ENCODE measurements at places on chromosomes 6 and 20.

DNA sequence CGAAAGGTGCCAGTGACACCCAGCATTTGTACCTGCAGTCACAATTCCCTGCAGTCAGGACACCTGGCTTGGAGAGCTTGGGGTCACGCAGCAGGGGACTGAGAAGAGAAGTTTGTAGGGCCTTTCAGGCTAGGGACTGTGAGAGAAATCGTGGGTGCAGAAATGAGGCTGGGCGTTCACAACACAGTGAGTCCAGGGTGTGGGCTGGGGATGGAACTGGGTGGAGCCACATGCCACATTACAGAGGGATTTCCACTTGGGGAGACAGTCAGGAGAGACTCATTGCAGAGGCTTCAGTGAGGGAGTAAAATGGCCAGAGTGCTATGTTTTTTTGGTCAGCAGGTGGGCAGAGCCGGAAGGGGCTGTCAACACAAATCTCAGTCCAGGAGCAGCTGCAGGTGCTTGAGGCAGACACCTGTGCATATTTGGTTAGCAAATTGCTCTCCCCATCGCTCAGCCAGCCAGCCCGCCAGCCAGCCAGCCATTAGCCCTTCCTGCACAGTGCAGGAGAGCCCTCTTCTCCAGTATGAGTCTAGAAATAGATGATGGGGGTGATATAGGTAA, 7.4 kb downstream of the ITPR3 start:
- no peak for DNase-seq

GRCh38 chr6:78947529-78947928, 80.2 kb downstream of the IRAK1BP1 start:
- no peak for DNase-seq

GRCh38 chr6:48747471-48747870, 636.5 kb upstream of the PTCHD4 start:
- no peak for DNase-seq

DNA sequence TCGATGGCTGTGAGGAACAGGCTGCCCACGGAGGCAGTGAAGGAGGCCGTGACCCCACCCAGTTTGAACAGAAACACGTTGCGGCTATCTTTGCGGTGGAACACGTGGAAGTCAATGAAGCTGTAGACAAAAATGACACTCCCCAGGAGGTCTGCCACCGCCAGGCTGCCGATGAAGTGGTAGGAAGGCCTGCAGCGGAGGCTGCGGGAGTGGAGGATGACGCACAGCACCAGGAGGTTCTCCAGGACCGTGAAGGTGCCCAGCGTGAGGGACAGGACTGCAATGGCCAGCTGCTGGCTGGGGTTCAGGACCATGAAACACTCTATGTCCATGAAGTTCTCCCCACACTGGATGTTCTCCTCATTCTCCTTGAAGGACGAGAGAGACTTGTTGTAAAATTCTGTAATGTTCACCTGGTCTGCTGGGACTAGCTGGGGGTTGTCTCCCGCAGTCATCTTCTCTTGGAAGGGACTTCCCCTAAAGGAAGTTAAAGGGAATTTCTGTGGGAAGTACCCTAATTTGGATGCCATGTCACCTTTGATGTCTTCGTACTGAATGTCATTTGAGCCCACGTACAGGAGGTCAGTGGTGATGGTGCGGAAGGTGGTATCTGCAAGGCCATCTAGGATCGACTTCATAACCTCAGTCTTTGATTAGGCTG, 21.4 kb downstream of the CNR1 start:
- no peak for DNase-seq

DNA sequence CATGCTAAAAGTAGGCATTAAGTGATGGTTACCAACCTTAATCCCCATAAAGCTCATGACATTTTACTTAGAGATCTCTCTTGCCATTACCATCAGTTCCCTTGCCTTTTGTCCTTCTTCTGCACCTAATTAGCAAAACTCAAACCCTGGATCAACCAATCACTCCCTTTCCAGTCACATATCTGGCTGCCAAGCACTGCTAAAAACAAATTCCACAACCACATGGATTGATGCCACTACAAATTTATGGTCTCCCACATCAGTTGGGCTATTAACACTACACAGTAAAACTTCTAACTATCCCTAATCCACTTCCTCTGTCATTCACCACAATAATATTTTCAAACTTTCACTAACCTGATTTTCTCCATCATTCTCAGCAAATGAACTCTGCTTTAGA, 54.3 kb upstream of the RNF146 start:
- no peak for DNase-seq

GRCh38 chr6:32847795-32848194, 3.9 kb upstream of the PSMB8 start:
- no peak for DNase-seq

DNA sequence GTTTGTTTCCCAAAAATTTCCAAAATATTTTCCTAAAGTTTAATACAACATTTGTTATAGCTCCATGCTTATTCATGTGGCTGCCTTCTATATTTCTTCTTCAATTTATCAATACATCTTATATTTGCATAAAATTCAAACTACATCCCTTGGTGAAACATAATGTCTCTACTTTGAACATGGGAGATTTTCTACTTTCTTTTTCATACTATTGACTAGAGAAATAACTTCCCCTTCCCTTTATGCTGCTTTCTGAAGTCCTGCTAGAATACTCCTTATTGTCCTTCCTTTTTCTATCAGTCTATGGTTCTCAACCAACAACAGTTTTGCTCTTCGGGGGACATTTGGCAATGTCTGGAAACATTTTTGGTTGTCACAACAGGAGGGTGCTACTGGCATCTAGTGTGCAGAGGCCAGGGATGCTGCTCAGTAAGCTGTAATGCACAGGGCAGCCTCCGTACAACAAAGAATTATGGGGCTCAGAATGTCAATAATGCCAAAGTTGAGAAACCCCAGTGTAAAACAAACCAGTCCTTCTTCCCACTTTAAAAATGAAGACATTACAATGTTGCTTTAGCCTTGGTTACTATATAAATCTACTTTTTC, 29.9 kb downstream of the MKKS start:
- DNase-seq = no peak

- DNase-seq = no peak
Observed at GRCh38 chr20:58313396-58313795, 3.9 kb downstream of the RAB22A start.

GRCh38 chr6:168136622-168137021, 57.6 kb upstream of the FRMD1 start:
- DNase-seq = no peak

DNA sequence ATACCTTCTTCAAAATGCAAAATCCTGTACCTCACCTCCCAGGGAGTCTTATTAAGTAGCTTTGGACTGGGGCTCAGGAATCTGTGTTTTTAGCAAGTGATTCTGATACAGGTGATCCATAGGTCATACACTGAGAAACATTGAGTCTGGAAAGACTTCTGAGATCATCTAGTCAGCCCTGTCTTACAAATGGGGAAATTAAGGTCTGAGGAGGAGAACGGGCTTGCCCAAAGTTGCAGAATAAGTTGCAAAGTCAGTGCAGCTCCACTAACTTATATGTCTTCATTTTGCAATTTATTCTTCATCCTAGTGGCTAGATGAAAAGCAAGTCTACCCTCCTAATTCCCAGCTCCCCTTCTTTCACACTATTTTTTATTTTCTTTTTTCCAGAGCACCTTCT, 28.9 kb downstream of the KCNS1 start:
- DNase-seq = no peak

- DNase-seq = no peak
Observed at GRCh38 chr6:19691465-19692167, 145.6 kb upstream of the ID4 start.

- DNase-seq = no peak
Observed at GRCh38 chr20:3109350-3110302, 25.1 kb upstream of the AVP start.

DNA sequence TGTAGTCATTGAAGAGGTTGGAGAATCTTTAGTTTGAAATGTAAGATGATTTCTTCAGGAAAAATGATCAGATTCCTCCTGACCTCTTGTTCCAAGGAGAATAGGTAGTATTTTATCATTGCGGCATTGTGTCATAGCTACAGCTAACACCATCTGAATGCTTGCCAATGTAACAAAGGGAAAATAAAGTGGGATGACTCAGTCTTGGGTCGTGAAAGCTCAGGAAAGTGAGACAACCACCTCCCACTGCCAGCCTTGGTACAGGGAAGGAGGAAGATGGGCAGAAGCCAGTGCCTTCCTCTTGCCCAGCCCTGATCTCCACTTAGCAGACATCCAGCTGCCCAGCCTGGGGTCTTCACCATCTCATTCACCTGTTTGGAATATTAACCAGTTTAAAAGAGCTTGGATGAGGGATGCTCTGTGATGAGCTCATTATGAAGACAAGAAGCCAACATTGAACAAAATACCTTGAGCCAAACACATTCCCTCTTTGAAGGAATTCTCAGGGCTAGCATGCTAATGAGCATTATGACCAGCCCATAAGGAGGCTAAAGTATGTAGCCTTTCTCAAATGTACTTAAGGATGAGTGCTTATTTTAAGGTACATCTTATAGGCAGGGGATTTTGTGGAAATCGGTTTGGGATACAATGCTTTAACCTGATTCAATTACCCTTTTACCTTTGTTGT, 40.0 kb upstream of the APCDD1L start:
- DNase-seq = no peak

DNA sequence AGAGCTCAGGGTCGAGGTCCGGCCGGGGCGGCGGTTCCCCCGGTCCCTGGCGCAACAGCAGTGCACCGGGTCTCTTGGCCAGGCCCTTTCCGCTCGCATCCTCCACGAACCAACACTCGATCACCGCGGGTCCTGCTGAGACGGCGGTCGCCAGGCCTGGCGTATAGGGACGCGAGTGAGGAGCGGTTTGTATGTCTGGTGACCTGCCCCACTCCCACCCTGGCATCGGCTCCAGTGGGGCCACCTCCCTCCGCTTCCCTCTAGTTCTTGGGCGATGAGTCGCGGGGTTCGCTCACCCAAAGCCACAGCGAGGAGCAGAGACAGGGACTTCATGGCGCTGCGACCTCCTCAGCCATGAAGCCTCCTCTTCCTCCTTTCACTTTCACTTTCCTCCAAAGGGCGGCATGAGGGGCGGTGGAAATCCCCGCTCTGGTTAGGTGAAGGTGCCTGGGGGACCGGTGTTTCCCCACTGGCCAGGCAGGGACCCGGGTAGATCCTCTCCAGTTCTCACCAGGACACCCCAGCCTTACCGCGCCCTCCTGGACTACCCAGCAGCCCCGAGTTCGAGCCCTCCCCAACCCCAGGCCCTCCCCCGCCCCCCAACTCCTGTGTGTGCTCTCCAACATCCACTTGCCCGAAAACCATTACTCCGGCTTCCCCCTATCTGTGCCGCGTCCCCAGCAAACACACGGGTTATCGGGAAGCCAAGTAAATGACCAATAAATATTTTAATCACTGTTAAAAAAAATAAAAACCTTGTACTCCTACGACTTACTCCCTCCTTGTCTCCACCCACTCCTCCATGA, at the start of gene TAPBP:
TAPBP (minus strand) TSS at position 370 of the 806 bp plus-strand sequence; CDS start at position 333, 37 bp downstream.
- DNase-seq = peak; percentile 62

GRCh38 chr6:17986656-17987446, 584 bp downstream of the KIF13A start:
- DNase-seq = peak; percentile 60

GRCh38 chr6:85484948-85485347, 35.1 kb downstream of the NT5E start:
- DNase-seq = no peak

DNA sequence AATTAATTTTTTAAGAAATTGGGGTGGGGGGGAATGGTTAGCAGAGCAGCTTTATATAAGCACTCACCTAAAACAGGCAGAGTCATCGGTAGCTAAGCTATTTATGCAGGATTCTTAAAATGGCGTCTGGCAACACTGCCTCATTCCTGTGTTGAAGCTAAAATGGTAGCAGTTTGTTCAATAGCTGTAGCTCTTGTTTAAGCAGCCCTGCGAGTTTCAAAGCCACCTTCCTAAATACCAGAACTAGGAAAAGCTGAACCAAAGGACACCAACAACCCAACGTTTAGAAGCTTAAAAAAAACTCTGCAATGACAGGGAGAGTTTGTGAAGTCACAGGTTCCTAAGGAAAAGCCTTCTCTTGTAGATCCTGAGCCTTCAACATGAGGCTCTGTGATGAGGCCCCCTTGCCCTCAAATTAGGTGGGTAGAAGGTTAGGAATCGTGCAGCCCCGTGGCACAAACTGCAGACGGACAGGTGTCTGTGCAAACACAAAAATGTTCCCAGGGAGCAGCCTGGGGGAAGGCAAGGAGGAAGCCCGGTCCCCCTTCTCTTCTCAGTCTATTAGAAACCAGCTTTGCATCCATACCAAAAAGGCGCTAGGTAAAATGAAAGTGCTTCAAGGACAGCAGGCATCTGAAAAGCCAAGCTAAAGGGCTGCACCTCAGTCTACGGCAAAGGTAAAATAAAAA, 4.7 kb downstream of the ZMYND8 start:
- no peak for DNase-seq

DNA sequence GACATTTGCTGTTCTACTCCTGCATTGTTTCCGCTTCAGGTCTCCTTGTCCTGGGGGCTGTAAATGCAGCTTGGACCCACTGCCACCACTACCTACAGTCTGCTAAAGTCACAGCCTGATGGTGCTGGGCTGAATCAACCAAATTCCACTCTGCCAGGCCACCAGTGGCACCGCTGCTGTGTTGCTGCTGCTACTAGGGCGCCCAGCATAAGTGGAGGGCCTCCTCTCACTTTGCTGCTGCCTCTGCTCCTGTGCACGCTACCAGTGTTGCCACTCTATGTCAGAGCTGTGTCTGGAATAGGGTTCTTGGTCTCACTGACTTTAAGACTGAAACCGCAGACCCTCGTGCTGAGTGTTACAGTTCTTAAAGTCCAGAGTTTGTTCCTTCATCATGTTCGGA, 1.4 kb upstream of the SSR1 start:
- DNase-seq = no peak

DNA sequence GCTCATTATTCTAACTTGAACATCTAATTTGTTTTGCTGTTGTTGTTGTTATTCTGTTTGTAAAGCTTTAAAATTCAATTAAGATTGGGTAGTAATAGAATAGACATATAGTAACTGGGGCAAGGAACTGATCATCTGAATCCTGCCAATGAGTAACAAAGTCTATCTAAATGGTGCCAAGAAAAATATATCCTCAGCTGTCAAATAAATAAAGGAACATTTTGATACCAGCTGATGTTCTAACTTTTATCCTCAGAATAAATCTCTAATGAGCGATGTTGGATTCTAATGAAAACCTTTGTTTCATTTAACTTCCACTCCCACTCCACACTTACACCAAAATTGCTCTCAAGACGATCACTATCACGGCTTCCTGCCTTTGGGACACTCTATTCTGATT, 210.9 kb downstream of the TINAG start:
- DNase-seq = no peak

- DNase-seq = no peak
Observed at GRCh38 chr6:24931718-24932691, 3.8 kb downstream of the RIPOR2 start.

DNA sequence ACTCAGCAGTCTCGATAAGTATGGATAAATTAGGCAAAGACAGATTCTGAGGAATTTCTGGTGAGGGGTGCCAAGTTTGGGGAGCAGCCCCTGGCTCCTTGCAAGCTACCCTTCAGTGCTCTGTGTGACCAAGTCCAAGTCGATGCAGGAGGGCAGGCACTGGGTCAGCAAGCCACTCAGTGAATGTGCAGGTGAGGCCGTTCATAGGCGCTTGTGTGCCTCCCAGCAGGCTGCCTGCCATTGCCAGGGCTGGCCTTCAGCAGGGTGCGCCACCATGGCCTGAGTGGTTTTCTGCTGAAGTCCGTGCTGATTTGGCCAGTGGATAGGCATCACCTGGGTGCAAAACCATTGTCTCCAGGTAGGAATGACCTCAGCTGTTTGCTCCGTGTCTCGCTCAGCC, 3.3 kb upstream of the GNRH2 start:
- no peak for DNase-seq
